GM12878 (cell line): ENCODE measurements at places on chromosomes 3 and 15.

GRCh38 chr3:196948442-196949284 is 6.3 kb upstream of the NCBP2 start:
- peaks cover 4% of the 10 kb centered on the region; the same call in 1 of the 2 replicates for H3K36me3 ChIP-seq
- DNase-seq = no peak
- no peak overlapping the region for H3K4me3 ChIP-seq
- H3K27me3 ChIP-seq = no peaks in the 10 kb centered on the region
- no peak overlapping the region for H3K27ac ChIP-seq

DNA sequence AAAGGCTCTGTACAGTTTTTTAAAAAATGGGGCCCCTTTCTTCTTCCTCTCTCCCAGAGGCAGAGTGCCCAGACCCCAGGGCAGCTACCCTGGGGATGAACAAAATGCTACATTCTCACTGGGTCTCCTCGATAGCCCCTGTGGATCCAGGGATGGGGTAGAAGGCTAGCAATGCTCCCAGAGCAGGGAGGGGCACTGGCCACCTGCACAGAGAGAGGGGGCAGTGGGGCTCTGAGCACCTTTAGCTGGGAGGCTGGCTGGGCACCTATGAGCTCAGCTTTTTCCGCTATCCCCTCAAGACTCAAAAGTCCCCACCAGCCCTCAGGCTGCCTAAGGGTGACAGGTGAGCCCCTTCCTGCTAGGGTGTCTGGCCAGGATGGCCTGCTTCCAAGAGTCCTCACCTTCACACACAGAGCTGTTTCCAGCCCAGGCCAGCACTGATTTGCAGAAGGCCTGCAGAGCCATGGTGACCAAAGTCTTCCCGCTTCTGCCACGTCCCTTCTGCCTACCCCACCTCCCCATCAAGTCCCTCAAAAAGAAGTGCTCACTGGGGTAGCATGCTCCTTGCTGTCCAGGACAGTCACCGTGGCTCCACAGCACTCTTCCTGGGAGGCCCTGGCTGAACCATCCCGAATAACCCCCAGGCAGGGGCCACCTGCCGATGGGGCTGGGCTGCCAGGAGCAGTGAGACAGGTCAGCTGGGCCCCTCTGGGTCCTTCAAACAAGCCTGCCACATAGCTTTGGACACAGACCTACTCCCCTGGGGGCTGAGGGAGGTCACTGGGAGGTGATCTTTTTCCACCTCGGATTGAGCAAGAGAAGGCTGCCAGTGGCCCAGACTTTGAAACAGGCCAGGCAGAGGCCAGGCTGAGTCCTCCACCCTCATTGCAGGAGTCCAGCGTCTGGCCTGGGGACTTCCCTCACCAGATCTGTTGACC is 20.4 kb downstream of the BMF start:
- peaks cover 12% of the 10 kb centered on the region for H3K4me1 ChIP-seq
- no peak overlapping the region for H3K4me3 ChIP-seq
- H3K27ac ChIP-seq = no peak overlapping the region
- no peak for DNase-seq
- H3K36me3 ChIP-seq = peaks cover 19% of the 10 kb centered on the region

GRCh38 chr3:124419303-124419702 is 310.9 kb upstream of the UMPS start:
- H3K27ac ChIP-seq = no peak overlapping the region
- H3K4me1 ChIP-seq = no peaks in the 10 kb centered on the region
- H3K4me3 ChIP-seq = no peak overlapping the region
- H3K36me3 ChIP-seq = no peaks in the 10 kb centered on the region

DNA sequence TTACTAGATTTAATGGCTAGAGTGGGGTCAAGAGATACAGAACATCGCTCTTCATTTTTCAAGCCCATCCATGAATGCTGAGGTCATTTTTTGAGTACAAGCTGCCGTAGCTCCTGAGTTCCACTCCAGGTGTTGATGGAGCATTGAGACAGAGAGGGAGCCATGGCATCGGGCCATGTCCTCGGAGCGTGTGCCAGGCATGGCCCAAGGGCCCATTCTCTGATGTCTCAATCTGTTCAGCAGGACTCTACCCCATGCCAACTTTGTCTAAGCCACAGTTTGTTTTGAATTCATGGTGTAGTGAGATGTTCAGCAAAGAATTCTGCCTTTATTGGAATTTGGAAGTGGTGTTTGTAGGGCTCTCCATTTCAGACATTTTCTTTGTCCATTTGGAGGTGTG is 110.5 kb upstream of the ADAMTS9 start:
- no peak overlapping the region for H3K27ac ChIP-seq
- no peaks in the 10 kb centered on the region for H3K27me3 ChIP-seq
- H3K36me3 ChIP-seq = no peaks in the 10 kb centered on the region
- DNase-seq = no peak

DNA sequence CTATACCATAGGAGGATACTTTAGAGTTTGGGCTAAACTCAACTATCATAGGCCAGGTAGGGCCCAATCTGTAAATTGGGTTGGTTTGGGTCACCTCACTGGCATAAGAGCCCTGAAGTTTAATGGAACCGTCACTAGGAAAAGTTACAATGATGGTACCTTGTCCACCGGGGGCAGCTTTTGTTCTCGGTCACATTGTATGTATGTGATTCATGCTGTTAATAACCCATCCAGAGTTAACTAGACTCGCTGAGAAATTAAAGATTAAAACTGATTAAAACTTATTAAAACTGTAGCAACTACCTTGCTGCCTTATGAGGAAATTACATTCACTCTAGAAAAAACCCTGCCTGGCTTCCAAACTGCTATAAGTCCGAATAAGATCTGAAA is 145.0 kb upstream of the TMCO5A start:
- no peaks in the 10 kb centered on the region for H3K4me1 ChIP-seq
- no peaks in the 10 kb centered on the region for H3K36me3 ChIP-seq
- no peak overlapping the region for H3K4me3 ChIP-seq
- DNase-seq = no peak
- H3K27ac ChIP-seq = no peak overlapping the region

DNA sequence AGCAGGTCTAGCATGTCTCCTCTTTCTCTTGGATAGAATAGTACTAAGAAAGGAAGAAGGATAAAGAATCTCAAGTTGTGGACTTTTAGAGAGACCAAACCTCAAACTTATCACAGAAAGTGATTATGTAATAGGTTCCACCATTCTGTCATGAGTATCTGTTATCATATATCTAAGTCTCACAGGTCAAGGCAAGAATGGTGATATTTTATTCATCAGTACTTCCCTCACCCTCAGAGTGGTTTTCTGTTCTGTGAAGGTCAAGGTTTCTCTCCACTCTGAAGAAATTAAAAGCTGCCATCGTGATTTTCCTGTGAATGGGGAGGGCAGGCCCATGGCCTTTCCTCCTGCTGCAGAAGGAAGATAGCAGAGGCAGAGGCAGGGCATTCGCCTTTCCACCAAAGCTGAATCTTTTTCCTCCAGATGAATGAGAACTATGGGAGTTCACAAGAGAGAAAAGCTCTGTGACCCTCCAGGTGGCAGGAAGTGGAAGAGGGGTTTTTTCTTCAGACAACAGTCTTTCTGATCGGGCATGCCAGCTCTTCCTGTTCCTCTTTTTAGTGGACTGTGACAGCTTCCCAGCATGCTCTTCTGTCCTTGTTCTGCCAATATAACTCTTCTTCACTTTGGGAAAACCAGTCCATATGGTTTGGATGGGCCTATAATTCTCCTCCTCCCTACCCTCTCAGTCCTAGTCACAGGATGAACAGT is 37.1 kb upstream of the CCK start:
- H3K27ac ChIP-seq = peak overlapping the region; percentile 47; the same call in 1 of the 2 replicates
- peaks cover 8% of the 10 kb centered on the region; the same call in 1 of the 2 replicates for H3K4me1 ChIP-seq
- no peaks in the 10 kb centered on the region for H3K36me3 ChIP-seq
- H3K4me3 ChIP-seq = no peak overlapping the region

DNA sequence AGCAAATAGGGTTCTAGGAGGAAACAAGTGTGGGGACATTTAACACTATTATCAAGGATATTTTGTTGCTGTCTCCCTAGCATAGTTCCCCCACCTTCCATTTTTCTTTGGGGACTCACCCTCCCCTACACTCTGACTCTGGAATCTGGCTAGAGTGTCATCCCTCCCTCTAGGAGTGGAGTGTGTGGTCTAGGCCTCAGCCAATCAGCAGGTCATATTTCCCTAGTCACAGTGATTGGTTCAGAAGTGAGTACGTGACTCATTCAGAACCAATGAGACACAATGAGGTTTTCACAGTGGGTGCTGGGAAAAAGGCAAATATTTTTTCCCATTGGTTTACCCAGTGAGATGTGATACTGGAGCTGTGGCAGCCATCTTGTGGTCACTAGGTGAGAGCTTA is 234.4 kb downstream of the SHQ1 start:
- H3K4me3 ChIP-seq = no peak overlapping the region
- no peak for DNase-seq
- no peak overlapping the region for H3K27ac ChIP-seq
- H3K27me3 ChIP-seq = no peaks in the 10 kb centered on the region

- no peak for DNase-seq
- no peak overlapping the region for H3K4me3 ChIP-seq
- no peaks in the 10 kb centered on the region for H3K36me3 ChIP-seq
- H3K27ac ChIP-seq = no peak overlapping the region
- no peaks in the 10 kb centered on the region for H3K27me3 ChIP-seq
These were observed 22.8 kb upstream of the SSR3 start for GRCh38 chr3:156577736-156578135.

GRCh38 chr15:85745023-85745422 is 49.7 kb downstream of the KLHL25 start:
- H3K4me3 ChIP-seq = no peak overlapping the region
- H3K36me3 ChIP-seq = peaks cover 35% of the 10 kb centered on the region
- no peak overlapping the region for H3K27ac ChIP-seq

DNA sequence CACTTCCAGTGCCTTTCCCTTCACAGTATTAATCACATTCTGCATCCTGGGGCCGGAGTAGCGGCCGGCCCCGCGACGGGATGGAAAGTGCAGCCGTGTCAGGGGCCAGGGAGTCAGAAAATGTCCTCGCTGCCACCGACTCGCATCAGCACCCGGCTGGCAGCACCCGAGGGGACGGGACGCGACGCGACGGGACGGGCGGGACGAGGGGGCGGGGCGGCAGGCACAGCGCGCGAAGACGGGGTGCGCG is 353 bp downstream of the ATG3 start:
- no peaks in the 10 kb centered on the region; the same call in 1 of the 2 replicates for H3K36me3 ChIP-seq
- H3K4me1 ChIP-seq = peaks cover 4% of the 10 kb centered on the region; the same call in 1 of the 2 replicates
- DNase-seq = no peak
- H3K27me3 ChIP-seq = no peaks in the 10 kb centered on the region
- H3K4me3 ChIP-seq = peak overlapping the region; percentile 81

DNA sequence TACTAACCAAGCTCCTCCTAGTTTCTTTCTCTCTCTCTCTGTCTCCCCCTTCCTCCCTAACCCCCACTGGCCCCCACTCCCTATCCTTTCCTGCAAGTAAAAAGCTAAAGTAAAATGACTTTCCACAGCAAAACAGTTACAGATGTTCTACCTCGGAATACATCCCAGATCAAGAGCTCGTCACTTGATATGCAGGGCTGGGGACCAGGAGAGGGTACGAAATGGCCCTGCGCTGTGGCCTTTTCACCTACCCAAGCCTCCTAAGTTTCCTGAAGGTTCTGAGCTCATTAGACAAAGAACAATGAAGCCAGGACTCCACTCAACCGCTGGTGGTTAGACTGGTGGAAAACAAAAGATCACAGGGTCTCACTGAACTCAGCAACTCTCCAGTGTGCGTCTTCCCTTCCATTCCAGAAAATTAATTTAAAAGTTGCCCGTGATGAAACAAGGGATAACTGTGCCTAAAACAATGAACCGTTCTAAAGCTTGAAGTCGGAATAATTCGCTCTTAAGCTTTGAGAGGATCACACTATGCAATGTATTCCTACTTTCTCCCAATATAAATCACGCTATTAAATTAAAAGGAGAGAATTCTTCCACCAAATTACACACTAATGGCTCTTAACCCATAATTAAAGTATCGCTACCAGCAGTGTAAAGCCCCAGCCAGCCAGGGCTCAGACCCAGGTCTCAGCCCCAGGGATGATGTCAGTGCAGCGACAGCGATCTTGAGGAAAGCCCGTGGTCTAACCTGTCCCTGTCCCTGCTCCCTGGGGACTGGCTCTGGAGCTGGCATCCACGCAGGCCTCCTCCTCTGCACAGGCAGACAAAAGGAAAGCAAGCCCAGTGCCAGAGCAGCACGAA is 5.0 kb downstream of the VGLL4 start:
- peak overlapping the region; percentile 86; the same call in 1 of the 2 replicates for H3K4me3 ChIP-seq
- H3K36me3 ChIP-seq = peaks cover 7% of the 10 kb centered on the region; the same call in 1 of the 2 replicates
- no peak for DNase-seq
- H3K27me3 ChIP-seq = no peaks in the 10 kb centered on the region

DNA sequence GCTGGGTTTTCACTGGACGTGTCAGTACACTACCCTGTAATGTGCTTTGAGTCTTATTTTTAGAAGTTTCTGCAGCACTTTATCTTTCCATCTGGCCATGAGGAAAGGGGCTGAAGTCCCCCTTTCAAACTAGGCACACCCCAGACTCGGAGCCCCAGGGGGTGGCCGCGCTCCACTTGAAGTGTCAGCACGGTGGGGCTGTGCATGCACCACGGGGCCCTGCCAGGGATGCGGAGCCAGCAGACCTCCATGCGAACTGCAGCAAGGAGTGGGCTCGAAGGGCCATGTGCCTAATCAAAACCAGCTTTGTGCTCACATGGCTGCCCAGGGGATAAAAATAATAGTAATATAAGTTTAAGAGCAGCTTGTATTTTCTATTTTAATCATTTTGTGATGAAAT is 100.9 kb upstream of the HACD2 start:
- H3K4me1 ChIP-seq = no peaks in the 10 kb centered on the region
- H3K27me3 ChIP-seq = peaks cover 2% of the 10 kb centered on the region
- H3K27ac ChIP-seq = no peak overlapping the region
- no peaks in the 10 kb centered on the region for H3K36me3 ChIP-seq
- no peak for DNase-seq
- no peak overlapping the region for H3K4me3 ChIP-seq

- H3K27me3 ChIP-seq = no peaks in the 10 kb centered on the region
- H3K4me1 ChIP-seq = no peaks in the 10 kb centered on the region
- no peaks in the 10 kb centered on the region for H3K36me3 ChIP-seq
- no peak for DNase-seq
- no peak overlapping the region for H3K4me3 ChIP-seq
These were observed 31.2 kb downstream of the WNT5A start for GRCh38 chr3:55455915-55456314.

- no peaks in the 10 kb centered on the region for H3K4me1 ChIP-seq
- H3K36me3 ChIP-seq = no peaks in the 10 kb centered on the region
- no peaks in the 10 kb centered on the region for H3K27me3 ChIP-seq
- H3K4me3 ChIP-seq = no peak overlapping the region
- DNase-seq = no peak
These were observed 87.9 kb downstream of the SATB1 start for GRCh38 chr3:18337231-18337630.

- H3K27me3 ChIP-seq = no peaks in the 10 kb centered on the region
- DNase-seq = no peak
- no peaks in the 10 kb centered on the region for H3K36me3 ChIP-seq
- peaks cover 15% of the 10 kb centered on the region for H3K4me1 ChIP-seq
- no peak overlapping the region for H3K4me3 ChIP-seq
These were observed 46.4 kb downstream of the FAM81A start for GRCh38 chr15:59484399-59484798.

- H3K27ac ChIP-seq = no peak overlapping the region
- DNase-seq = no peak
- H3K36me3 ChIP-seq = no peaks in the 10 kb centered on the region
- no peak overlapping the region for H3K4me3 ChIP-seq
- H3K4me1 ChIP-seq = peaks cover 16% of the 10 kb centered on the region
- H3K27me3 ChIP-seq = no peaks in the 10 kb centered on the region
These were observed 6.9 kb downstream of the PRSS50 start for GRCh38 chr3:46710671-46711295.
